ENCODE measurements at places on chromosomes 5 and 9. TPM values are rescaled to one million over a fixed set of nuclear protein-coding genes. Genes with fewer than 3 reads are reported as not detected.

The ACTBL2 gene
- not detected for total RNA-seq

The TMC1 gene
- total RNA-seq = 0.25 TPM

The NUTM2F gene
- not detected for total RNA-seq

The DMRT3 gene
- total RNA-seq = not detected
